ENCODE measurements at places on chromosomes 5 and 9. TPM values are rescaled to one million over a fixed set of nuclear protein-coding genes. Genes with fewer than 3 reads are reported as not detected.

GRCh38 chr5:169767938-169768337, 130.9 kb downstream of the DOCK2 start:
- H3K4me1 ChIP-seq = no peaks in the 10 kb centered on the region
- no peak for DNase-seq

DNA sequence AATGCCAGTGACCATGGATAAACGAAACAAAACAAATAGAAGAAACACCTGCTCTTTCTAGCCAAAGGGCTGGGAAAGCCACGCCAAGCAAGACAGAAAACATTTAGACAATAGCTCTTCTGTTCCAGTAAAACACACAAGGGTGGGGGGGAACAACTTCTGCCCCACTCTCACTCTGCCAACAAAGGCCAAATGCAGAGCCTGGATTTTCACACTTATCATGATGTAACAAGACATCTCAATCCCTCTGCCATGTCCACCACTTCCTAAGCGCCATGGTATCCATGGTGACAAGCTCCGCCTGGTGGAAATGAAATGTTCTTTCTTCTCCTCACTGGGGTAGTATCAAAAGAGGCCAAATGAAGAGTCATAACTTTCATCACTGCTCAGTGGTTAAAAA, 60.6 kb downstream of the DRD1 start:
- DNase-seq = no peak
- no peaks in the 10 kb centered on the region for H3K27me3 ChIP-seq
- H3K27ac ChIP-seq = no peak overlapping the region

GRCh38 chr5:142133330-142134206, 25.0 kb downstream of the NDFIP1 start:
- no peak overlapping the region for H3K4me3 ChIP-seq
- DNase-seq = no peak
- no peak overlapping the region for H3K27ac ChIP-seq
- H3K27me3 ChIP-seq = no peaks in the 10 kb centered on the region

DNA sequence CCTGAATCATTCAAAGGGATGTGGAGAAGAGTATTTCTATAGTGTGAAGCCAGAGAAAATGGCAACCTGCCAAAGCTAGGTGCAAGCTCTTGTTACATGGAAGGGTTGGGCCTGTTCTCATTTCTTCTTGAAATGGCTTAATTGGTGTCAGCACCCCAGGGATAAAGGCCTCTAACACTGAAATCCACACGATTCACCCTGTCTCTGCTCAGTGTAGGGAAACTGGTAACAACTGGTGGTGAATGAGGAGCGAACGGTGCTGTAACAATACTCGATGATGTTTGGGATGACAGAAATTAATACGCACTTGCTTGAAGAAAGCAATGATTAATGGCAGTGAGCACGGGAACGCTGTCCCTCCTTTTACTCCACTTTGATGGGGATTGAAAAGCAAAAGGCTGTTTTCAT, 16.2 kb downstream of the PBX3 start:
- H3K4me3 ChIP-seq = no peak overlapping the region
- DNase-seq = no peak
- H3K4me1 ChIP-seq = no peaks in the 10 kb centered on the region
- H3K27ac ChIP-seq = no peak overlapping the region
- H3K36me3 ChIP-seq = no peaks in the 10 kb centered on the region

DNA sequence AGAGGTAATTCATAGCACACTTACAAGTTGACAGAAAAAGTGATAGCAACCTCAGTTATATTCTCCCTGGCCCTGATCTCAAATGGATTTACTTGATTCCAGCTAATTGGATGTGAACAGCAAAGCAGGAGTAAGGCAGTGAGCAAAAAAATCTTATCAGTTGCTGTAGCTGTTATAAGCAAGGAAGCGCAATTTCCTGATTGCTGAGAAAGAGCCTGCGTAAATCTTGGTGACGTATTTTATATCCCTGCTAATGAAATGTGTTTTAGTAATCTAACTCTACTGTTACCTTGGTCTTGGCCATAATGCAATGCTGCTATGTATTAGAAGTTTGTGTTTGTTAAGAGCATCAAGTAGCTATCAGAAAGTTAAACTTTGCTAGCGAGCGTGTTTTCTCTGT, 661.2 kb upstream of the SEMA6A start:
- no peaks in the 10 kb centered on the region for H3K36me3 ChIP-seq
- no peaks in the 10 kb centered on the region for H3K27me3 ChIP-seq
- no peaks in the 10 kb centered on the region for H3K4me1 ChIP-seq
- DNase-seq = no peak
- H3K4me3 ChIP-seq = no peak overlapping the region
- no peak overlapping the region for H3K27ac ChIP-seq

GRCh38 chr9:83656952-83657351, 34.0 kb downstream of the IDNK start:
- no peaks in the 10 kb centered on the region for H3K27me3 ChIP-seq
- no peak overlapping the region for H3K27ac ChIP-seq
- no peak for DNase-seq
- peaks cover 27% of the 10 kb centered on the region for H3K36me3 ChIP-seq

RNF180 gene
- polyA plus RNA-seq = 0.21 TPM

DNA sequence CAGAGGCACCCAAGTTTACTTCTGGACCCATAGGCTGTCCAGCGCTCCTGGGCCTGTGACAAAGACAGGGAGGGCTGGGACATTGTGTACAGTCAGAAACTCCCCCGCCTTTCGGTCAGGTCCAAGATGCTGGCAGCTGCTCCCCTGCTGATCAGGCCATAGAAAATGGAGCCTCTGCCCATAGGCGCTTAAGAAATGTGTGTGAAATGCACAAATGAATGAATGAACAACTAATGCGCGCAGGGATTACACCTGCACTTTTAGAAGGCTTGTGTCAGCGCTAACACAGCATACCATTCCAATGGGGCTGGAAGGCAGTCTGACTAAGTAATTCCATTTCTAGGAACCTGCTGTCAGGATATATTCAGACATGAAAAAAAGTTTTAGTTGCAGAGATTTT, 16.3 kb downstream of the PTPN3 start:
- no peaks in the 10 kb centered on the region for H3K27me3 ChIP-seq
- H3K4me1 ChIP-seq = peaks cover 40% of the 10 kb centered on the region
- no peaks in the 10 kb centered on the region for H3K36me3 ChIP-seq
- H3K4me3 ChIP-seq = no peak overlapping the region

DNA sequence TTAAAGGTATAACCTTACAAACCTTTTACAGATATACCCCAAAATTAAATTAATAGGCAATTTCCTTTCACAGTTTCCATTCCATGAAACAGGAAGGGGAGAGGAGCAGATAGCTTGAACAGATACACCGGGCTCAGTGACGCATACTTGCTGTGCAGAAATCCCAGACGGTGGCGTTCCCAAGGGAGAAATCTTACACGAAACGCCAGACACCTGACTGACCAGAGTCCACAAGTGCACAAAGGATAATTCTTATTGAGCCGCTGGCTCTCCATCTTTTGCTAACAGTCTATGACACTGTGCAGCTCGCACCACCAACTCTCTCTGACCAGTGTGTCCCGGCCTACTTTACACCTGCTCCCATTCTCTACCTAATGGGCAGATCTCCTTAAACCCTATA, 37.4 kb downstream of the PTCH1 start:
- no peaks in the 10 kb centered on the region for H3K27me3 ChIP-seq
- peaks cover 5% of the 10 kb centered on the region for H3K4me1 ChIP-seq
- no peak overlapping the region for H3K27ac ChIP-seq
- peaks cover 62% of the 10 kb centered on the region for H3K36me3 ChIP-seq
- no peak overlapping the region for H3K4me3 ChIP-seq

THBS4 gene
- 31.0 TPM for polyA plus RNA-seq

GTF2H2 gene
- polyA plus RNA-seq = 7.1 TPM
